ENCODE measurements at places on chromosomes 4 and X.

DNA sequence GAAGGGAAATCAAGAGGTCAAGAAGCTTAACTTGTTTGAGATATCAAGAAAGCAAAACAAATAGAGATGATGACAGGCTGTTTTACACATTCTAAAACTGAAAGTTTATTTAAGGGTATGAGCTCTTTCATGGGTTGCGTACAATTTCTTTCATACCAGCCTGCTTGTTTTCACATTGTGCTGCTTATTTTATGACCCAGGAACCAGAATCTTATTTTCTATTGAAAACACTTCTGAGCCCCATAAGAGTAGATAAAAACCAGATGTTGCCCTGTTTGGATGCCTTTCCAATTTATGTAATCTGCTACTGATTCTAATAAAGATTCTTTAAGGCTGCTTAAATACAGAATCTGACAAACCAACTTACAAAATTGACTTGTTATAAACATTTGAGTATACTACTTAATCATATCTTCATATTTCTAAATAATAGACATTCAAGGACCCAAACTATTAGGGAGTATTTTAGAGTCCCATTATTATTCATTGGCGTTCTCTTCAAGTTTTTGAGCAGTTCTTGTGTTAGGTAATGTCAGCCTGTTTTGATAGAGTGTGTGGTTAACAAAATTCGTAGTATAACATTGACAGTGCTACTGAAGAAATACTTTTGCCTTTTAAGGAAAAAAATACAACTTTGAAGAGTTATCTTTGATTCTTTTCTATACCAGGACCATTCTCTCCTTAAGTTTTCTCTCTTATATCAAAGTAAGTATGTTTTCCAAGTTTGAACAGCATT, 74.4 kb downstream of the PDLIM5 start:
- DNase-seq = no peak

DNA sequence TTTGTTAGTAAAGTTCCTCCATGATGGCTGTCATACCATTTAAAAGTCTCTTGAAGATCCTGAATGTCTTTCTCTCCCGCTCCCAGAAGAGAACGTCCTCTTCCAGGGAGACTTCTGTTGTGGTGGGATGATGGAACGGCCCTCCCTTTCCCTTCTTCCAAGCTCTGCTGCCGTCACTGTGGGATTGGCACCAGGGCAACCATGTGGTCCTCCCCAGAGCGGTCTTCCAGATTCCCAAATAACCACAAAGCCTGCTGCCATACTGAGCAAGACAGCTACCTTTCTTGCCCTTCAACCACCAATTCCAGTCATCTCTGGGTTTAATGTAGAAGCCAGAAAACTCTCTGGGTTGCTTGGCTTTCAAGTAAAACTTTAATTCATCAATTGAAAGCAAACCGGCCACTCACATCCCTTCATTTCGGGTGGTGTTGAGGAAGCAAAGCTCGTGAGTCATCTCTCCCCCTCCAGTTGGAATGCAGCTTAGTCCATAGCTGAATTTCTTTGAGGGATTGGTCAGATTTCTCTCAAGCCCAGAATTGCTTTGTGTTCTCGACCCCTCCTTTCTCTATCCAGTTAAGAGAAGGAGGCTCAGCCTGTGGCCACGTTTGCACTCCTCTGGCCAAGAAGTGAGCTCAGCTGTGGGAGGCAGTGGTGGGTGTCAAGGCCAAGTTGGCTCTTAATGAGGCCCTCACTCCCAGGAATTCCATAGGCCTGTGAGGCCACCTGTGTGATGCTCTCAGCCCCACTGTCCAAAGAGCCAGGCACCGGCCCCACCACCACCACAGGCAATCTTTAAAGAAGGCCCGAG, 36.9 kb downstream of the FHDC1 start:
- DNase-seq = no peak

- no peak for DNase-seq
Measured at GRCh38 chr4:15340332-15340731, 87.5 kb upstream of the C1QTNF7 start.

- DNase-seq = no peak
Measured at GRCh38 chr4:79082997-79083396, 143.8 kb upstream of the PAQR3 start.

DNA sequence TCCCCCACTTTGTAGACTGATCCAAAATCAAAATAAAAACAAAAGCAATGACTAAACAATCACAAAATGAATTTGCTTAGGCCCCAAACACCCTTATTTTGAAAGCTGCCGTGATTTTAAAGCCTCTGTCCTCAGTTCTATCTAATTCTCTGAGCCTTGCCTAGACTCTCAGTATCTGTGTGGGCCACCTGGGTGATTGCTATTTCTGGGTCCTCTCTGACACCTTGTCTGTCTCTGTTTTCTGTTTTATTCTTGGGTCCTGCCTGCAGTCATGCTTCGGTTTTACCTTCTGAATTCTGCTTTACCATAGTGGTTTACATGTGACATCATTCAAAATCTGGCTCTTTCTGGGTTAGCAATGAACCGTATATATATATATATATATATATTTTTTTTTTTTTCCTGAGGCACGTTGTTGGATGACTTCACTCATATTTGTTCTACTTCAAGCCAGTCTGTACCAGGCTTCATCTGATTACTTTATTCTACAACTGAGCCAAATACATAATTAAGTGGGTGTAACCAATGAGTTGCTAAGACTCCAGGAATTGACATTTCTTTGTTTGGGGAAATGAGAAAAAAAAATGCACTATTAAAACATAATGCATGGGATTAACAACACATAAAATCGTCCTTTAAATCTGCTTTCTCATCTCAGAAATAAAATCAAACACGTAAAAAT, 710.7 kb upstream of the SLIT2 start:
- DNase-seq = no peak

GRCh38 chr4:158778156-158778711, 9.4 kb downstream of the FNIP2 start:
- DNase-seq = no peak

DNA sequence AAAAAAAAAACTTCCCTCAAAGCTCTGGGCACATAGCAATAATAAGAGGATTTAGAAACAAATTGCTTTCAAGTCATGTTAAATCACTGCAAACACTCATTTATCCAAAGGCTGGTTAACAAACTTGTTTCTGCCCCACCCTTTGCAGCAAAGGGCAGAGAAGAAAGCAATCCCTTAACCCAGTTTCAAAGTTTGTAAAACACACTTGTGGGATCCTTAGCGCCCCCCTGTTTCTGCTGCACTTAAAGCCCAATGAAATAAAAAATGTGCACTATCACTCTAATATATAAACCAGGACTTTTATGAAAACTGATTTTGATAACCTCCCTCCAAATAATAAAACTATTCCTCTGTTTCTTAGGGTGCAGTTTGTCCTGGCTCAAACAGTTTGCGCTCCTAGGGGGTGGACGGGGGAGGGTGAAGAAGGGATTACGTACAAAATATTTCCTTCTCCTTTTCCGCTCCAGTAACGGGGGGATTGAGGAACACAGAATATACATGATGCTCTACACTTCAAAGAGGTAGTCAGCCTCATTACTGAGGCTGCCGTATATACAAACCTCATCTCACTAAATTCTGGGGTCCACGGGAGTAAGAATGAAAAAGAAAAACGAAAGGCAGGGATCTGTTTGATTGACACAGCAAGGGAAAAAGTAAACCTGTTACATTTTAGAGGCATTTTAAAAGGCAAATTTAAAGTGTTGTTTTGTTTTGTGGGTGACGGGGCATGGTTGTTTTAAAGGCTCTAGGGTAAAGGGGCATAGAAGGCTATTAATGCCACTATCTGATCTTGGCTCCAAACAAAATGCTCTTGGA, 3.1 kb upstream of the PCDH10 start:
- DNase-seq = no peak

- no peak for DNase-seq
Measured at GRCh38 chr4:14386196-14386595, 616.1 kb upstream of the CPEB2 start.

GRCh38 chr4:10619220-10619619, 65.3 kb downstream of the CLNK start:
- DNase-seq = no peak

DNA sequence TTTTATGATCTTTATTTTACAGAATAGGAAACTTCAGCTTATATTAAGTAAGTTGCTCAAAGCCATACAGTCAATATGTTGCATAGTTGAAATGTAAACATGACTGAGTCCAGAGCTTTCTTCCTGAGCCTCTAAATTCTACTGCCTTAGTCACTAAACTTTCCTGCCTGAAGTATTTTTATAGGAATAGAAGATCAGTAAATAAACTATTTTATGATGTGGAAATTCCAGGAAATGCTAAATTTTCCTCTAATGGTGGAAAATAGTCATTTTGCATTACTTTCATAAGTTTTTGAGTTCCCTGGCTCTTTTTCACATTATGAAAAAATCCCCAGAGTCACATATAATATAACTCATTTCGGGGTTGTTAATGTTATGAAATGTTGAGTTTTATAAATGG, 182.8 kb downstream of the BANK1 start:
- no peak for DNase-seq

DNA sequence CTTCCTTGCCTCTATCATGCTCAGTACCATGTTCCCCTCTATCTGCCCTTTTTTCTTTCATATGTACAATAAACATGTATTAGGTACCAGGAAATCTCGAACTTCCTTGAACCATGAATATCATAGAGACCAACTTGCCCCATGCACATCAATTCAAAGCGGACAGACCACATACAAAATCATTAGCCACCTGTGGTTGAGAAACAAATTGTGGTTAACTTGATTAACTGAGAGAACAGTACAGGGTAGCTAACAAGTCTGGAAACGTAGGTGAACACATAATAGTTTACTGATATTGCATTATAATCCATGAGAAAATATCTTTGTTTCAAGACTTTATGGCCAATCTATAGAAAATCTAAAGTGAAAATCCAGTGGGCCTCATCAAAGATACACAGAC, 8.2 kb downstream of the CASP3 start:
- no peak for DNase-seq

- DNase-seq = no peak
Measured at GRCh38 chr4:123399627-123400358, 3.2 kb downstream of the SPRY1 start.

All from HL-60 (cell line).